Right lung (tissue), 10 donors: ENCODE measurements at places on chromosomes 2 and 18.
A peak's percentile ranks its signal among the peaks of the same experiment; 100 is the strongest.

- DNase-seq: no peak
These were observed 5.1 kb downstream of the COMMD1 start for GRCh38 chr2:61910603-61911002.

DNA sequence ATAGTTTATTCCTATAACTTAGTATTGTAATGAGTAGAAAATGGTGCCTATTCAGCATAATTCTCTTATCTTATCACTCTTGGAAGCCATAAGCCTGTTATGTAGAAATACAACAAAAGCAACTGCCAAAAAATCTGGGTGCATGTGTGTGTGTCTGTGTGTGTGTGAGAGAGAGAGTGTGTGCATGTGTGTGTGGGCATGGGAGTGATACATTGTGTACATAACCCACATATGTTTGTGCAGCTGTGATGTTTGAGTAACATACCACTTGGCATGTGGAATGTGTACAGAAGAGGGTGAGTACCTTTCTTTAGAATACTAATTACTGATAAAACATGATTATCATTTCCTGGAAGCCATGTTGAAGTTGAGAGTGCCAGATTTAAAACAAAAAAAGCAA, 642.3 kb upstream of the SYT4 start:
- DNase-seq: peak; percentile 69

GRCh38 chr18:79982736-79983135, 5.6 kb downstream of the TXNL4A start:
- DNase-seq: no peak

- no peak for DNase-seq
These were observed 2.1 kb upstream of the GRHL1 start for GRCh38 chr2:9949239-9949991.

DNA sequence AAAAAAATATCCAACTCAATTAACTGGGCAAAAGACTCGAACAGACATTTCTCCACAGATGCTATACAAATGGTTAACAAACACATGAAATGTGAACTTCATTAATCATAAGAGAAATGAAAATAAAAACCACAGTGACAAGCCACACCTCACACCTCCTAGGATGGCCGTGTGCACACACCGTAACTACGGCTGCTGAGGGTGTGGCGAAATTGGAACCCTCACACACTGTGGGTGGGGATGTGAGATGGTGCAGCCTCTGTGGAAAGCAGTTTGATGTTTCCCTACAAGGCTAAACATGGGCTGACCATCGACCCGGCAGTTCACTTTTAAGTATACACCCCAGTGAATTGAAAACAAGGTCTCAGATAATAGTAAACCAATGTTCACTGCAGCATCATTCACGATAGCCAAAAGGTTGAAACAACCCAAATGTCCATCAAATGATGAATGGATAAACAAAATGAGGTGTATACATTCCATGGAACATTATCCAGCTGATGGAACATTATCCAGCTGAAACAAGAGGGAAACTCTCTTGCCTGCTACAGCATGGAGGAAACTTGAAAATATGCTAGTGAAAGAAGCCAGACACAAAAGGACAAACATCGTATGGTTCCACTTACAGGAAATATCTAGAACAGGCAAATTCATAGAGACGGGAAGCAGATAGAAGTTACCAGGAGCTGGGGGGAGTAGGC, 32.2 kb downstream of the ZAP70 start:
- DNase-seq: no peak

DNA sequence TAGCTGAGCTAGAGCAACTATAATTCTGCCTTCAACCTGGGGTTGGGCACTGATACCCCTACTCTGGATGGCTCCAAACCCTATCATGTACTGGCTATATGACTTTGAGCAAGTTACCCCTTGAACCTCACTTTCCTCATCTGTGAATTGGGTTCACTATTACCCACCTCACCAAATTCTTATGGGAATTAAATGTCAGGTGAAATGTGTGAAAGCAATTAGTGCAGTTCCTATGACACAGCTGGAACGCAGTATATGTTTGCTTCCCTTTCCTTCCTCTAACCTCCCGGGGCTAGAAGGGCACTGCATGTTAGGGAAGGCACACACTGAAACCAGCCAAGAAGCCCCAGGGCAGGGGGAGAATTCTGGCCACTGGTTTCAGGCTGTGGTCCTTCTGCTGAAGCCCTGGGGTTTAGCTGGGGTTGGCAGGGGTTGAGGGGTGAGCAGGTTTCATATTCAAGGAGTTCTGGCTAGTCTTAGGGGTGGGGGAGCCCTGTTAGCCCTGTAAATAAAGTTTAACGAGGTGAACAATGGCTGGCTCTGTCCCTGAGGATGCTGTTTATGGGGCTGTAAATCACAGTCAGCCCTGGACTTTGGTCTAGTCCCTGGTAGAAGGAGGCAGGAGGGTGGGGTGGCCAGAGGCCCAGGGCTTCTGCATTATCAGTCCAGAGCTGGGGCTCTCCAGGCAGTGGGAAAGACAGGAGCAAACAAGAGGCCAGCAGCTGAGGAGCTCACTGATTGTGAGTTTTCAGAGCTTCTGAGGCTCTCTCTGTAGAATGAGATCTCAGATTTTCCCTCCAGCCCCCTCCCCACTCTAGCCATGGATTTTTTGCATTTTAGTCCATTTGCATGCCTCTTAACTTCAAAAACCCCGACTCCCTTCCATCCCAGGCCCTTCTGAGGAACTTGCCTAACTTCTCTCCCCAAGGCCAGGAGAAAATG, 8.0 kb downstream of the PKDCC start:
- DNase-seq: no peak

DNA sequence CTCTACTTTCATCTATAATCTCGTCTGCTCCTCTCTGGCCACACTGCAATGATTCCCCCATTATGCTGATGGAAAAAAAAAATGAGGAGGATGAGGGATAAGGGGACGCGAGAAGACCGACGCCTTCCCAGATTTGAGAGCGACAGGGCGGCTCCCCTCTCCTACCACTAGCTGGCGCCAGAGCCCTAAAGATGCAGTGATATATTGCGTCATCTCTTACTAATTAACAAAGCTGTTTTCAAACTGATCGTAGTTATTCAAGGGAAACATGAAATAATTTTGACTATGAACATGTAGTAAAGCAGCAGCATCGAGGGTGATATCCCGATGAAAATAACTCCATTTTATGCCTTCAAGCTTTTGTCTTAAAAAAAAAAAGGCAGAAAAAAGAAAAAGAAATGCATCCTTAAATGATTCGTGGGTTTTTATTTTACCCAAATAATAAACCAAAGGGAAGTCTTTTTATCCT, 48.0 kb upstream of the HNRNPA3 start:
- peak; percentile 80 for DNase-seq

DNA sequence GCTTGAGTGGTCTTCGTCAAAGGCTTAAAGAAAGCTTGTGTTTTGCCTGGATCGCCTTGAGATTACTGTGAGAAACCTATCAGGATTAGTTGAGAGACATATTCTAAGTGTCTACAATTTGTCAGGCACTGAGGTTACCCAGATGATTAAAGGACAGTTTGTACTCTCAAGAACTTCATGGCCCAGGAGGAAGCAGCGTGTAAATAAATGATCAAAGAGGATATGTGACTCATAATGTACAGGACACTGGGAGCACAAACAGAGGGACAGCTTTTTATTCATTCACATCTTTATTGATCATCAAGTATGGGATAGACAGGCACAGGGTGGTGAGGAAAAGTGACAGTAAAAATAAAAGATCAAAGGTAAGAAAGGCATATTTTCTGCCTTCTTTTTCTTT, 152.6 kb upstream of the FSHR start:
- DNase-seq: no peak
